B cell (primary cell): ENCODE measurements at places on chromosomes 2 and 18. TPM values are rescaled to one million over a fixed set of nuclear protein-coding genes. Genes with fewer than 3 reads are reported as not detected.

MXD1 gene
- 16.0 and 40.6 TPM in 2 replicates for polyA plus RNA-seq

- no peaks in the 10 kb centered on the region for H3K27me3 ChIP-seq
- H3K36me3 ChIP-seq: peaks cover 3% of the 10 kb centered on the region
- H3K27ac ChIP-seq: no peak overlapping the region
- peaks cover 31% of the 10 kb centered on the region for H3K4me1 ChIP-seq
These were observed 33.8 kb downstream of the HS6ST1 start for GRCh38 chr2:128284841-128285240.

GRCh38 chr18:26255695-26256622 lies 29.7 kb downstream of the TAF4B start:
- H3K36me3 ChIP-seq: no peaks in the 10 kb centered on the region
- no peak overlapping the region for H3K4me3 ChIP-seq
- H3K27me3 ChIP-seq: no peaks in the 10 kb centered on the region
- peaks cover 15% of the 10 kb centered on the region for H3K4me1 ChIP-seq
- H3K27ac ChIP-seq: no peak overlapping the region

DNA sequence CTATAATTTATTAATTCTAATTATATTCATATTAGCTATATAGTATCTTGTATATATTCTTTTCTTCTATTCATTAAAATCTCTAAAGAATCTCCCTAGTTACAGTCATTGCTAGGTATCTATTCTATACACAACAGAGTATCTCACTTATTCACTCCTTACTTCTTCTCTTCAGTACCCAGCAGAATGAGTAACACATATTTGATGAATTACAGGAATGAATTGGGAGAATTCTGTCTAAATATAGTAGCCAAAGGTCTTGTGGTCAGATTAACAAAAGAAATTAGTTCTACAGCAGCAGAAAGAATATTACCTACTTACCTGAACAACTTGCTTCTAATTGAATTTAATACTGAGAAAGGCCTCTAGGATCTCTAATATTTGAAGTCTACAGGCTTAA lies 758.0 kb upstream of the ZEB2 start:
- no peaks in the 10 kb centered on the region for H3K27me3 ChIP-seq
- H3K27ac ChIP-seq: no peak overlapping the region
- no peaks in the 10 kb centered on the region for H3K4me1 ChIP-seq
- no peaks in the 10 kb centered on the region for H3K36me3 ChIP-seq
- H3K4me3 ChIP-seq: no peak overlapping the region

GRCh38 chr2:144518748-144519596 lies 947 bp downstream of the ZEB2 start:
- no peaks in the 10 kb centered on the region for H3K27me3 ChIP-seq
- H3K4me1 ChIP-seq: peaks cover 49% of the 10 kb centered on the region
- H3K36me3 ChIP-seq: peaks cover 10% of the 10 kb centered on the region
- peak; percentile 83 for DNase-seq
- peak overlapping the region; percentile 75 for H3K4me3 ChIP-seq
- H3K27ac ChIP-seq: peak overlapping the region; percentile 75

- DNase-seq: no peak
- H3K4me3 ChIP-seq: no peak overlapping the region
- no peaks in the 10 kb centered on the region for H3K4me1 ChIP-seq
These were observed 304.8 kb upstream of the FSIP2 start for GRCh38 chr2:185433824-185434223.

DNA sequence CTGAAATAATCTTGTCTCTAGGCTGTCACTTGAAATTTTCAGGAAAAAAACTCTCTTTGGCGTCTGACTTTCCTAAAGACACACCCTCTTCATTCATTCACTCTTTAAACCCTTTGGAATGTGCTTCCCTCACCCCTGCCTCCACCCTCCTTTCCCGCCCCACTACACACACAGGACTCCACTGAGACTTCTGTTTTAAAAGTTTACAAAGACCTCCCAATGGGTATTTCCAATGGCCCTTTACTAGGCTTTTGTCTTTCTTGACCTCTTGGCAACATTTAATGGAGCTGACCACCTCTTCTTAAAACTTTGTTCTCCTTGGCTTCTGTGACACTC lies 96.1 kb downstream of the RBMS1 start:
- H3K4me1 ChIP-seq: peaks cover 78% of the 10 kb centered on the region
- no peaks in the 10 kb centered on the region for H3K27me3 ChIP-seq
- no peak overlapping the region for H3K4me3 ChIP-seq
- no peak for DNase-seq
- no peaks in the 10 kb centered on the region for H3K36me3 ChIP-seq

VWA3B gene
- polyA plus RNA-seq: not detected in 2 replicates

CBLN2 gene
- polyA plus RNA-seq: not detected in 2 replicates

CEBPZOS gene
- 17.6 and 18.6 TPM in 2 replicates for polyA plus RNA-seq

- no peaks in the 10 kb centered on the region for H3K36me3 ChIP-seq
- no peak overlapping the region for H3K4me3 ChIP-seq
- H3K4me1 ChIP-seq: no peaks in the 10 kb centered on the region
- H3K27me3 ChIP-seq: no peaks in the 10 kb centered on the region
These were observed 10.0 kb upstream of the THADA start for GRCh38 chr2:43605851-43606250.

- DNase-seq: no peak
- H3K4me3 ChIP-seq: no peak overlapping the region
- H3K36me3 ChIP-seq: peaks cover 12% of the 10 kb centered on the region
- no peaks in the 10 kb centered on the region for H3K27me3 ChIP-seq
These were observed 138.9 kb upstream of the IL1R2 start for GRCh38 chr2:101852824-101853223.

- H3K4me1 ChIP-seq: peaks cover 28% of the 10 kb centered on the region
- no peaks in the 10 kb centered on the region for H3K27me3 ChIP-seq
- DNase-seq: no peak
- H3K4me3 ChIP-seq: no peak overlapping the region
- no peak overlapping the region for H3K27ac ChIP-seq
These were observed 60.8 kb downstream of the MFSD6 start for GRCh38 chr2:190468814-190469569.

FAM110C gene
- not detected in 2 replicates for polyA plus RNA-seq

ALKAL2 gene
- polyA plus RNA-seq: 0.79 and 2.3 TPM in 2 replicates

- no peaks in the 10 kb centered on the region for H3K36me3 ChIP-seq
- no peaks in the 10 kb centered on the region for H3K4me1 ChIP-seq
- no peak for DNase-seq
- H3K4me3 ChIP-seq: no peak overlapping the region
- H3K27me3 ChIP-seq: no peaks in the 10 kb centered on the region
These were observed 17.6 kb downstream of the FN1 start for GRCh38 chr2:215418064-215418963.

LOXHD1 gene
- not detected in 2 replicates for polyA plus RNA-seq

STARD6 gene
- not detected in 2 replicates for polyA plus RNA-seq

DNA sequence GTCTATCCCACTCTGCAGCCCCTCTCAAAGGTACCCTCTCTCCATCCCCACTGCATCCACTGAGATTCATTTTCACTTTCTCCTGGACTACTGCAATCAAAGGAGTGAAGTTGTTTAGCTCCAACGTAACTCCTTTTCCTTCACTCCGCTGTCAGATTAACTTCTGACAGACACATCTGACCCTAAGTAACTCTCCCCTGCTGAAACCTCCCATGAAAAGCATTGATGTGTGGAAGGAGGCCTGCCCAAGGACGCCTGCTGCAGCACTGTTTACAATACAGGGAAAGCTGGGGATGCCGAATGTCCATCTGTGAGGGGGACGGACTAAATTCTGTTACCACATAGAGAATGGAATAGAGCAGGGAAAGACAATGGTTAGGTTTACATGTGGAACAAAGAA lies 114.8 kb downstream of the TMEM163 start:
- no peaks in the 10 kb centered on the region for H3K36me3 ChIP-seq
- H3K27me3 ChIP-seq: no peaks in the 10 kb centered on the region
- no peak for DNase-seq
- no peak overlapping the region for H3K4me3 ChIP-seq
- H3K27ac ChIP-seq: no peak overlapping the region

DYSF gene
- polyA plus RNA-seq: 0.12 and 0.43 TPM in 2 replicates

GRCh38 chr2:66228128-66228547 lies 206.8 kb upstream of the MEIS1 start:
- no peaks in the 10 kb centered on the region for H3K36me3 ChIP-seq
- no peaks in the 10 kb centered on the region for H3K4me1 ChIP-seq
- H3K27me3 ChIP-seq: no peaks in the 10 kb centered on the region
- no peak overlapping the region for H3K4me3 ChIP-seq

- DNase-seq: no peak
- H3K27ac ChIP-seq: no peak overlapping the region
These were observed 408.2 kb downstream of the ZNF804A start for GRCh38 chr2:185006481-185006880.

GRCh38 chr18:35371412-35372195 lies 5.5 kb downstream of the ZNF396 start:
- H3K36me3 ChIP-seq: no peaks in the 10 kb centered on the region
- no peak overlapping the region for H3K27ac ChIP-seq
- DNase-seq: no peak
- no peaks in the 10 kb centered on the region for H3K27me3 ChIP-seq

RAB6C gene
- 0.07 and 0.09 TPM in 2 replicates for polyA plus RNA-seq

DNA sequence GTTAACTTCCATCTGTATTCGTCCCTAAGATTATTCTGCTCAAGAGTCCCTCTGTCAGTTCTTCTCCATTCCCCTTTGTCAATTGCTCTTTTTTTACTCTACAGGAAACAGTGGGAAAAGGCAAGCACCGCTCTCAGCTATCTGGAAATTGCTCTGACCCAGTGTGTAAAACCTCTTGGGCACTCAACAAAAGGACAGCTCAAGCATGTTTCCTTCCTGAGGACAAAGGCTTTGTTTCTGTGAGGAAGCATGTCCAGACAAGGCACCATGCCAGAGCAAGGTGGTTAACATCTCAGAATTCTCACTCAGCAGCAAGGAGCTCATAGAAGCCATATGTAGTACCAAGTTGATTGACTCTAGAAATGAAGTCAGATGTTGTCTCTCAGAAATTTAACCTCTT lies 735.6 kb downstream of the TSN start:
- H3K27ac ChIP-seq: no peak overlapping the region
- no peak for DNase-seq
- no peaks in the 10 kb centered on the region for H3K36me3 ChIP-seq
- no peak overlapping the region for H3K4me3 ChIP-seq
- no peaks in the 10 kb centered on the region for H3K27me3 ChIP-seq
- H3K4me1 ChIP-seq: no peaks in the 10 kb centered on the region

GREB1 gene
- 0.04 and 0.07 TPM in 2 replicates for polyA plus RNA-seq

ACMSD gene
- polyA plus RNA-seq: not detected in 2 replicates

- DNase-seq: no peak
- no peak overlapping the region for H3K4me3 ChIP-seq
- H3K36me3 ChIP-seq: no peaks in the 10 kb centered on the region
- H3K27me3 ChIP-seq: no peaks in the 10 kb centered on the region
- H3K4me1 ChIP-seq: no peaks in the 10 kb centered on the region
These were observed 210.9 kb upstream of the TMEM200C start for GRCh38 chr18:6106091-6106685.

GRCh38 chr2:196712867-196713266 lies 73.4 kb downstream of the CCDC150 start:
- H3K4me1 ChIP-seq: no peaks in the 10 kb centered on the region
- no peak for DNase-seq
- no peak overlapping the region for H3K4me3 ChIP-seq
- no peaks in the 10 kb centered on the region for H3K36me3 ChIP-seq

DNA sequence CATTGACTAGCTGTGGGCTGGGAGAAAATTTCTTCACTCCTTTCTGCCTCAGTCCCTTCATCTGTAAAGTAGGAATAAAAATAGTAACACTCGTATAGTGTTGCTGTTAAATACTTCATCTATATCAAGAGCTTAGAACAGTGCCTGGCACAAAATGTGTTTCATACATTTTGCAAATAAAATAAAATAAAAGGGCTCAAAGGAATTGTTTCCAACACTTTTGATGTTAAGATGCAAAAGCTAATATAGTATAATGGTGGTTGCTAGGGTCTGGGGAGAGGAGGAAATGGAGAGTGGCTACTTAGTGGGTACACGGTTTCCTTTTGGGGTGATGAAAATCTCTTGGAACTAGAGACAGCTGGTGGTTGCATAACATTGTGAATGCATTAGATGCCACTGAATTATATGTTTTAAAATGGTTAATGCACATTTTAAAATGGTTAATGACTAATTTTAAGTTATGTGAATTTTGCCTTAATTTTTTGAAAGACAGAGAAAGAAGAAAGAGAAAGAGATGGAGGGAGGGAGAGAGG lies 542.1 kb upstream of the ID2 start:
- H3K27me3 ChIP-seq: no peaks in the 10 kb centered on the region
- no peak for DNase-seq
- H3K36me3 ChIP-seq: no peaks in the 10 kb centered on the region
- no peak overlapping the region for H3K27ac ChIP-seq
- no peak overlapping the region for H3K4me3 ChIP-seq

DNA sequence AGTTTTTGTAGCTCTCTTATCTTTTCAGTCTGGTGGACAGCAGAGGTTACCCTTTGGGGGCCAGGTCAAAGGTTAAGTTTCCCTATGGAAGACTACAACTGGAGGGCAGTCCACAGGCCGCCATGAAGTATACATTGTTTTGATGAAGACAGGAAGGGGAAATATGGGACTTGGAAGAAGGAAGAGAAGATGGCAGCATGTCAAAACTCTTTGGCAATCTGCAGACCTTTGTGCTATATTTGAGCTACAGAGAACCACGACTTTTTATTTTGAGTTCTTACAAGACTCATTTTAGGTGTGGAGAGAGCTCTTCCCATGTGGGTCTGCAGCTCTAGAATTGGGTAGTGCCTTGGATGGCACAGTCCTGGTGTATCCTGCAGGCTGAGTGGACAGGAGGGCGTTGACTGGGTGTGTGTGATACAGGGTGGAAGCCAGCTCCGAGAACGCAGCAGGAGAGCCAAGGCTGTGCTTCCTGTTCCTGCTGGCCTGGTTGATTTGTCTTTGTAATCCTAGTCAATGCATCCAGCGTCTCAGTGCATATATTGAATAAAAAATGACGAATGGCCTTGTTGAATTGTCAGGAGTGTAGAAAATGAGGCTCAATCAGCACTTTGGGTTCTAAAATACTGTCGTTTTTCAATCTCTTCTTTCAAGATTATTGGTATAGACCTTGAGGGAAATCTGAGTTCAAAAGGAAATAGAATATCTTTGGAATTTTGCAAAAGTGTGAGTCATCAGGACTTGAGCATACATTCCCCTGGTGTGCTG lies 11.5 kb downstream of the ITGA6 start:
- no peaks in the 10 kb centered on the region for H3K36me3 ChIP-seq
- H3K4me3 ChIP-seq: no peak overlapping the region
- peaks cover under 1% of the 10 kb centered on the region for H3K27me3 ChIP-seq
- peaks cover 22% of the 10 kb centered on the region for H3K4me1 ChIP-seq

SUPT7L gene
- 42.4 and 56.9 TPM in 2 replicates for polyA plus RNA-seq

- no peak for DNase-seq
- H3K27me3 ChIP-seq: no peaks in the 10 kb centered on the region
- peaks cover 43% of the 10 kb centered on the region for H3K4me1 ChIP-seq
- H3K36me3 ChIP-seq: no peaks in the 10 kb centered on the region
- H3K4me3 ChIP-seq: no peak overlapping the region
These were observed 8.8 kb upstream of the ATOH8 start for GRCh38 chr2:85744741-85745601.

DNA sequence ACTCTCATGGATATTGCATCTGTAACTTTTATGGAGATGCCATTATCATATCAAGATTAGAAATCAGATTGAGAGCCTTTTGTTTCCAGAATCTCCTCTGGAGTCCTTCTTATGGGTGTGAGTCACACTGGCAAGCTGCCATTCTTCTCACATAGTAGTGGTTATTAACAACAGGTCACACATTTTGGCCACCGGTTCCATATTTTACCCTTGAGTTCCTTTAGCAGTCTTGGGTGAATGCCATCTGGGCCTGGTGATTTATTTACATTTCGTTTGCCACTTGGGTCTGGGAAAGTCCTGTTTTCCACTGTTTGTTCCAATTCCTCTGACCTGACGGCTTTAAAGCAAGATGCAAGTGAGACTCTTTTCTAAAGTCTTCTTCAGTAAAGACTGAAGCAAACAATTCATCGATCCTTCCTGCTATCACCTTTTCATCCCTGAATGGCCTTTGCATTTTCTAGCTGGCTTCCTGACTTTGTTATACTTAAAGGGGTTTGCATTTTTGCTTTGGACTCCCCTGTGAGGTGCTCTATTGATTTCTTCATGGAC lies 80.5 kb upstream of the CAVIN2 start:
- H3K4me3 ChIP-seq: no peak overlapping the region
- H3K27me3 ChIP-seq: no peaks in the 10 kb centered on the region
- no peaks in the 10 kb centered on the region for H3K36me3 ChIP-seq
- no peak for DNase-seq
- H3K4me1 ChIP-seq: no peaks in the 10 kb centered on the region
- H3K27ac ChIP-seq: no peak overlapping the region
